ENCODE measurements at places on chromosomes 2 and 18.

DNA sequence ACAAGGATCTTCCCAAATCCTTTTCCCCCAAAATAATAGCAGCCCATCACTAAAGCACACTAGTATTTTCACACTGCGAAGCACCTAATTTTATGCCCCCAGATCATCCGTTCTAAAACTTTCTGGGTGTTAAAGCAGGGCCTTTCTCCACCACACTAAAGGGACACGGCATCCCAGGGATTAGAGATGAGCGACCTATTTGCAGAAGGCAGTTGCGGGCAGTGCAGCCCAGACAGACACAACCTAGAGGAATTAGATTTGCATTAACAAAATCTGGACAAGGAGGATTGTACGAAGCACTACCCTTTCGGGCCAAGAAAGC lies 402 bp downstream of the OSGEPL1 start:
- ATAC-seq, result no peak

DNA sequence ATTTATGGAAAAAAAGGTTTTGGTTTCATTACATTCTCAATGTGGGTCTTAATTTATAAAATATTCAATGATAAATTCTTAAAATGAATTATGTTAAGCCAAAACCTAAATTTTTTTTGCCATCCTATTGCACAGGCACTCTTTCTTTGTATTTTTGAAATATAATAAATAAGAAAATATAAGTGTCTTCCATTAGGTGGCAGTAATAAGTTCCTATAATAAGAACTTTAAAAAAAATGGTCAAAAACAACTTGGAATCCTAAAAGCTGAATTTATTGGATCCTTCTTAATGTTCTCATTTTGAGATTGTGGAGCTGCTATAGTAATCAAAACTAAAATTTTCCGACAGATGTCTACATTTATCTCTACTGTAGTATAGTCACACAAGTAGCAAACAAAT lies 5.7 kb downstream of the CALCRL start:
- no peak for ATAC-seq

GRCh38 chr2:98293931-98294687 lies 52.1 kb upstream of the CNGA3 start:
- ATAC-seq, result no peak

GRCh38 chr2:222797871-222798270 lies 63.0 kb upstream of the ACSL3 start:
- ATAC-seq, result peak; percentile 94

DNA sequence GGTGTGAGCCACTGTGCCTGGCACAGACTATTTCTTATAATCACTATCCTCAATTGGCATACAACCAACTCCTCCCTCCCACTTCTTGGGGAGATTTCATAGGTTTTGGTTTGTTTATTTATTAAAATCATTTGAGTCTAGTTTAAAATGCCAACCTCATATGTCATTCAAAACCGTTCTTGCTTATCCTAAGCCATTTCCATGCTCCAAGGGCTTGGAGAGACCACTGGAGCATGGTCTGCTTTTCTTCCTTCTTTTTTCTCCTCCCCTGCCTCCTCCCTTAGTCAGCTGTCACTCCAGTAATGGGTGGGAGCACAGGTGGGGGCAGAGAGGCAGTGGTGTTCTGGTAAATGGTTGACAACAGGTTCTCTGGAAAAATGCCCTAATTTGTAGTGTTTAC lies 20.4 kb upstream of the KCNS3 start:
- ATAC-seq, result no peak

DNA sequence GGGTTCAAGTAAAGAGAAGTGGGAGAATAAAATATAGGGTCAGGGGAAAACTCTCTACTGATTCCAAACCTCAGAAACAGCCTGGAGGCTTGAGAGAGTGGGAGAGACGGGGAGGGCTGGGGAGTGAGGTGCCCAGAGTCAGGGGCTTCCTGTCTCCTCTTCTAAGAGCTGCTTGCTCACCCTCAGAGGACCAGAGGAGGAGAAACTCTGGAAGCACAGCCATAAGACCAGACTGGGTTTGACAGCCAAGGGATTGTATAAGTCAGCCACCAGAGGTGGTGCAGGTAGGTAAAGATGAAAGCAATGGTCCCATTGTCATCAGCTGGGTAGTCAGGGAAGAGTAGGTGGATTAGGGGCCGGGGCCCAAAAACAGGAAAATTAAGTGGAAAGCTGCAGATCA lies 259.4 kb downstream of the TNS1 start:
- ATAC-seq, result no peak

DNA sequence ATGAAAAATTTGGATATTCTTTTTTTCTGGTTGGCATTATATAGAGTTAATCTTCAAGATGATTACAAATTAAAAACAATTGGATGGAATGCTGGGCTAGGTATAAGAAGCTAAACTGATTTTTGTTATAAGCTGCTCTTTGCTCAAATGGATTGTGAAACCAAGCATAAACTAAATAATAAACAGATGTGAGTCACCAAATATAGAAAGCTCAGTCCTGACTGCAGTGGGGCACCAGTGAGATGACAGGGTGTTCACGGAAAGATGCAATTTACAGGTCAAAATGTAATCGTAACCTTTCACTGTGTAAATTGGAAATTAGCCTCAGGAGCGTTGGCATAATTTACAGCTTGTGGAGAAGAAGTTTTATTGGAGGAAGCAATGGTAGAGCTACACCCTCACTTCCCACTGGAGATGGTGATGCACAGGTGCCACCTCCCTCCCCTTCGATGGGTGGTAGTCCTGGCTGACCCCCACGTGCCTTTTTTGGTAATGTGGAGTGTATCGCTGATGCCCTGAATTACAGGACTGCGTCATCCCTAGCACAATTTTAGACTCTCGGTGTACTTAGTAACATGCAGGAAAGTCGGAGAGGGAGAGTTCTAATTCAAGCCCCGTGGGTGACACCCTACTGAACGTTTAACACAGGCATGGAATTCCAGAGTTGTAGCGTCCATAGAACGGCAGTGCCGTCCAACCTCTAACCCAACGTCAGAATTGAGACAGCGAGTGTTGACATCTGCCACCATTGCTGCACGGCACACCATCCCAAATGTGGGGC lies 73.9 kb upstream of the NFATC1 start:
- no peak for ATAC-seq

DNA sequence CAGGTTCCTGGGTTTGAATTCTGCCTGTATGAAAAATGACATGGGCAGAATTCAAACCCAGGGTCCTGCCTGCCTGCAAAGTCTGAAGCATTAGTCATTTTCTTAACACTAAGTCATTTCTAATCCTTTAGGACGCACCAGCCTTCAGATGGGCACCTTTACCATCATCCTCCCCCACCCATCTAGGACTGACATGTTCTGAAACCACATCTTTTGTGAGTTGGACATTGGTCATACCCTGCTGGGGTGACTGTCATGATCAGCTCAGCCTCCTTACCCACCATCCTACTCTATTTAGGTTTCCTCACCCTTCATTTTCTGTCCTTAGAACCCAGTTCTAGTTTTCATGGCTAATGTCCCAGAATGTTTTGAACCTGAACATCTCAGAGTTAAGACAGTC lies 104.9 kb downstream of the TRIB2 start:
- ATAC-seq, result peak; percentile 45

GRCh38 chr2:136116813-136117390 lies 1.0 kb downstream of the CXCR4 start:
- ATAC-seq, result peak; percentile 40

GRCh38 chr18:49701190-49701589 lies 112.1 kb downstream of the ACAA2 start:
- no peak for ATAC-seq

- no peak for ATAC-seq
Observed at GRCh38 chr2:166494140-166494624, at the start of gene SCN7A. SCN7A (minus strand) TSS chr2:166494249; CDS start chr2:166477696, 16,553 bp downstream.

- no peak for ATAC-seq
Observed at GRCh38 chr2:65434592-65435241, 2.3 kb upstream of the SPRED2 start.

GRCh38 chr2:229553091-229553490 lies 161.3 kb downstream of the DNER start:
- ATAC-seq, result no peak

GRCh38 chr2:198615972-198616371 lies 811.6 kb downstream of the PLCL1 start:
- no peak for ATAC-seq

DNA sequence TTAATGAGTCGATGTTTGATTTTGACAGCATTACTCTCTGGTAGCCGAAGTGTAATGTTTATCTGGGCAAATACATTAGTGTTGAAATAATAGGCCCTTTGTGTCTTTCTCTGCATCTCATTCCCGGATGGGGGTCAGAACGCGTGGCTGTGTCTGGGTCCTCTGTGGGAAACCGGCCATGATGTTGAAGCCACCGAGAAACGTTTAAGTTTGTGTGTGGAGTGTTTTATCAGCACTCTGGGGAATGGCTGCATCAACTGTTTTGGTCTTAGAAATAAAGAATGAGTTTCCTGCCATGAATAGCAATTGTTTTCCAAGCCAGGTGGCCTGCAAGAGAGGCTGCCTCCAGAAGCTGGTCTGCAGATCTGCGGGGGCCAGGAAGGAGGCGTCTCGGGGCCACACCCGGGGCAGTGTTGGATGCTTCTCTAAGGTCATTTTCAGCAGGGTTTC lies 69.7 kb downstream of the RNF144A start:
- ATAC-seq, result no peak

- ATAC-seq, result no peak
Observed at GRCh38 chr2:159968279-159968900, 94.0 kb downstream of the PLA2R1 start.

DNA sequence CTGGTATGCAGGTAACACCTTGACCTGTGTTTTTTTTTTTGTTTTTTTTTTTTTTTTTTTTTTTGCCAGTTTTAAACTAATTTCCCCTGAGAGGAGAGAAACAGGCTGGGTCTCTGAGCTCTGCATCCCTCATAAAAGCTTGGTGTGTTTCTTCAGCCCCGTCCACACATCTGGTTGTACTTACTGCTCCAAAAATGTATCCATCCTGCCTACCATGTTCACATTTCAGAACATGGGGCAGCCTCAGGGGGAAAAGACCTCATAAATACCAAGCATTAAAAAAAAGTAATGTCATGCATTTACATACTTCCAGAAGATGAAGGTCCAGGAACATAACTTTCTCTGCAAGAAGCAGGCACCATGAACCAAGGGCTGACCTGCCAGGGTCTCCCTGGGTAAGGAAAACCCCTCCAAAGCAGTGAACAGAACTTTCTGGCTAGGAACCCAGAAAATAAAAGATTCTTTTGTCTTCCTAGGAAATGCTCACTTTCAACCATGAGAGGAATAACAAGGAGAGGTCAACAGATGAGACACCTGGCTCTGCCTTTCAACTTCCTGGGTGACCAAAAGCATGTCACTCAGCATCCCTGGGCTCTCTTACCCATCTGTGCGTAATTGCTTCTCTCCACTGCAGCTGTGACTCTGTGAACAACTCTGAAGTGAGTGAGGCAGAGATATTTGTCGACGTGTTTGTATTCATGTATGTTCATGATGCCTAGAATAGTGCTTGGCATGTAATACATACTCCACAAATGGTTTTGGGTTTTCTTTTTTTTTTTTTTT lies 118.6 kb downstream of the MCFD2 start:
- no peak for ATAC-seq

DNA sequence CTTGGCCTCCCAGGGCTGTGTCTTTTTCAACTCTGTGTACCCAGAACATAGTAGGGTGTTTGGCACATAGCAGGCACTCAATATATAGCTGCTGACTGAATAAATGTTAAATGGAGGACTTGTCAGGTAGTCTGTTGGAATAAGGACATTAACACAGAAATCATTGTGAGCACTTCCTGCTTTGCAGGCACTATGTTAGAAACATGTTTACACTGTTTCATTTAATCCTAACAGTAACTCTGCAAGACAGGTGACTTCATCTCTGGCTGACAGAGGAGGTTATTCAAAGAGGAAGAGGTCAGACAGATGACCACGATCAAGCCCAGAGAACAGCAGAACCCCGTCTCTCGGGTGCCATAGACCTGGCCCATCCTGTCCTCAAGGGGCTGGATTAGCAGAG lies 28.0 kb upstream of the PIEZO2 start:
- no peak for ATAC-seq

DNA sequence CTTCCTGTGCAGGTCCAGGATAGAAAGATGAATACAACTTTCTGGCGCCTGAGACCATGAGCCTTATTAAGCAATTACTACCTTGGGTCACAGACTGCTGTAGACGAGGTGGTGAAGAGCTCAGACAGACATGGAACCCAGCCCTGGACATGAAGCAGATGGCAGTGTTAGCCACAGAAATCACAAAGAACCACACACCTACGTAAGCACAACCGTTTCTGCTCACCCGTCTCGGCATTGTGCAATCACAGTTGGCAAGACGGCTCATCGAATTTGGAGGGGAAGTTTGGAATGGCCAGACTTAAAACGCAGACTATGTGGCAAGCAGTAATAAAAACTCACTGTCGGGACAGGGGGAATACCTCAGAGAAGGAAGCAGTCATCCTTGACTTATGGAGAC lies 24.3 kb upstream of the ASPRV1 start:
- ATAC-seq, result no peak

- ATAC-seq, result no peak
Observed at GRCh38 chr2:68936427-68936826, 16.3 kb downstream of the GKN2 start.

All from activated CD4-positive, CD25-positive, alpha-beta regulatory T cell treated with anti-CD3 and anti-CD28 coated beads, Interleukin-2, amount 50 U/mL, for 24 hours (primary cell).